ENCODE measurements at places on chromosomes 5 and 9.

GRCh38 chr5:81435023-81435422 lies 41.1 kb upstream of the ACOT12 start:
- DNase-seq: no peak

- DNase-seq: no peak
These were observed 132.0 kb upstream of the FAM120A start for GRCh38 chr9:93319301-93319991.

GRCh38 chr9:129752900-129753729 lies at the start of gene PTGES:
TSS of gene PTGES (minus strand) at chr9:129753042. CDS start at chr9:129753012, 30 bp downstream.
- peak; percentile 80 for DNase-seq

- no peak for DNase-seq
These were observed 170.9 kb downstream of the TMEM38B start for GRCh38 chr9:105865285-105865684.

DNA sequence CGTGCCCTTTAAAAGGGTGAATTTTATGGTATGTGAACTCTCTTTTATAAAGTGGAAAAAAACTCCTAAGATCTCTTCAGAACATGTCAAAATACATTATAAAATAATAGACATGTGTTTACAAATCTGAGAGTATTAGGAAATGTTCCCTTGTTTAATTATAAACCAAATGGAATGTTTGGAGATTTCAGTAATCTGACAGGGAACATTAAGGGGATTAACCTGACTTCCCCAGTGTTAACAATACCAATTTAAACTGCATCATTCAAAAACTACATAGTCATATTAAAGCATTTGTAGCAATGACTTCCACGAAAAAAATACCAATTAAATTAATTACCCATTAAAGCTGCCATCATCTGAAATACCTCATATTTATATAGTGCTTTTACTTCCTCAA lies 1.6 kb upstream of the OCLN start:
- no peak for DNase-seq

DNA sequence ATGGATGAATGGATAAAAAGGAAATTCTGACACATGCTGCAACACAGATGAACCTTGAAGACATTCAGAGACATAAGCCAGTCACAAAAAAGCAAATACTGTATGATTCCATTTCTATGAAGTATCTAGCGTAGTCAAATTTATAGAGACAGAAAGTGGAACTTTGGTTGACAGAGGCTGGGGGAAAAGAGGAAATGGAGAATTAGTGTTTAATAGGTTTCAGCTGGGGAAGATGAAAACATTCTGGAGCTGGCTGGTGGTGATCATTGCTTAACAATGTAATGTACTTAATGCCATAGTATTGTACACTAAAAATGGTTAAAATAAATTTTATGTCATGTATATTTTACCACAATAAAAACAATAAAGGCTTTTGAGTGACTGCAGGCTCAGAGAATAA lies 24.2 kb downstream of the PPIC start:
- DNase-seq: peak; percentile 62

GRCh38 chr9:97512966-97513560 lies 11.6 kb downstream of the TMOD1 start:
- DNase-seq: no peak

DNA sequence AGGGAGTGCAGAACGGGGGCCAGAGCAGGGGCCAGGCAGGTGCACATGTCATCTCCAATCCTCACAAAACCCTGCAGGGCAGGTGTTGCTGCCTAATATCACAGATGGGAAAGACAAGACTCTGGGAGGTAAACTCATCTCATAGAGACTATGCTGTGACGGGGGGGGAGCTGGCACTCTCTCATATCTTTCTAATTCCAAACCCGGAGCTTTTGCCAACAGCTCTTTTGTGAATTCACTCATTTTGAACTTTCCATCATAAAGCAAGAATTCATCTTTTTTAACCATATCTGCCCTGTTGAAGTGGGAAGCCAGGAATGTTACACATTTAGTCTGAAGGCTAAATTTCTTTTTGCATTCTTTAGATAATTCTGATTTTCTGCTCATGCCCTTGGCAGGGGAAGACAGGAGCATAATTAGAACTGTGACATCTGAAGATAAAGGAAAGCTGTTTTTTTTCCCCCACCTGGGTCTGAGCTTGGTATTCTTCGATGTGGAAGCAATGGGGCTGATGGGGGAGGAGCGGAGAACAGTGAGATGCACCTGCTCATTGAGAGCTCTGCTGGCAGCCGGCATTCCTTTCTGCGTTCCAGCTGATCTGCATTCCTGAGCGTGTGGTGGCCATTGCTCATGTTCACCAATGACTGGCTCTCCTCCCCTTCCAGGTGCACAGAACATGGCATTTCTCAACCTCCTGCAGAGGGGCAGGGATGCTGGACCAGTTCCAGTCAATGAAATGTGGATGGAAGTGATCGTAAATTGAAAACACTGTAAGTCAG lies 159.2 kb downstream of the NSG2 start:
- DNase-seq: no peak

DNA sequence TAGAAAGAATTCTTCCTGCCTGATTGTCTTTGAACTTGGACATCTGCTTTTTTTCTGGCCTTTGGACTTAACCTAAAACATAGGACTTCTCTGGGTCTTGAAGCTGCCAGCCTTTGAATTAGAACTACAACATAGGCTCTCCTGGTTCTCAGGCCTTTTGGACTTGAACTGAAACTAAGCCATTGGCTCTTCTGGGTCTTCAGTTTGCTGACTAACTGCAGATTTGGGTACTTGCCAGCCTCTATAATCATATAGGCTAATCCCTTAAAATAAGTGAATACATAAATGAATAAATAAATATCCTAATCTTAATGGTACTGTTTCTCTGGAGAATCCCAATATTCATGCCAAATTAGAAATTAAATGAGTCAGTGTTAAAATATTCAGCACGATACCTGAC lies 473.4 kb upstream of the PAPPA start:
- DNase-seq: peak; percentile 29

DNA sequence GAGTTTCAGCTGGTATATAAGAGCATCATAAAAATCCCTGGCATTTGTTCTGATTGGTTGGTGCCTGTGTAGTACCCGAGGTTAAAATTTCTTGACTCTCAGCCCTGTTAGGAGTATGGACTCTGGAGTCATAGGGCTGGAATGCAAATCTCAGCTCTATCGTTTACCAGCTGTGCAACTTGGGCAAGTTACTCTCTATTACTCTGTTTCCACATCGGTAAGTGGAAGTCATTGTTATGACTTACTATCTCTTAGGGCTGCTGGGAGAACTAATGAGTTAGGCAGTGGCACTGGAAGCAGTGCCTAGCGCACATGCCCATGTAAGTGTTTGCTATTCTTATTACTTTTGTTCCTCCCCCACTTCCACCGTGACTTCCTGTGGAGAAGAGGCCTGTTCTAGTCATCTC lies 141.6 kb downstream of the BOD1 start:
- peak; percentile 67 for DNase-seq

DNA sequence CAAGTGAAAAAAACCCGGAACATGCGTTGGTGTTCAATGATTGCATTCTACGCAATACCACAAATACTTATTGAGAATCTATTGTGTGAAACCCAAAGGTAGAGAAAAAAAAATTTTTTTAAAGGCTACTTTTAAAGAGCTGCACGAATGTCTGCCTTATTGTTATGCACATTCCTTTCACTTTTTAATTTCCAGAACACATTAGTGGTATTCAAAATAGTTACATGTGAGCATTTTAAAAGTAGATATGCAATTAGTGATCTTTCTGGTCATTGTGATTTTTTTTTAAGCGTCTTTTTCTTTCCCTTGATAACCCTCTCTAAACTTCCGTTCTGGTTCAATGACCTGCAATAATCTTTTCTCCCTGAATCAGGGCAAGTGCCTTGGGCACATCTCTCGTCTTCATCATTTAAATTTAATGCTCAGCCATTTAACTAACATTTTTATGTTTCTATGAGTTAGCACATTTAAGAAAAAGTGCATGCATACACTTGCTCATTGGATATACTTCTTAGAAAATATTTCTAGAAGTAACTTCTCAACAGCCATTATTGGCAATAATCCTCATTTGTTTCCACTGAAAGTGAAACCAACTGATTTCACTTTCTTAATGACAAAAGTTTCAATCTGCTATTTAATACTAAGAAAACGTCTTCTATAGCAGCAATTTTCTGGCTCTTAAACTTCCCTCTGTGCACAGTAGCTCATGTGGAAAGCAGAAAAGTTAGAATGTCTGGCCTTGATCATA lies 80.3 kb downstream of the CDH6 start:
- DNase-seq: no peak

- no peak for DNase-seq
These were observed 6.8 kb upstream of the NTNG2 start for GRCh38 chr9:132154863-132155567.

- DNase-seq: no peak
These were observed 13.3 kb upstream of the UBE2QL1 start for GRCh38 chr5:6435356-6435755.

DNA sequence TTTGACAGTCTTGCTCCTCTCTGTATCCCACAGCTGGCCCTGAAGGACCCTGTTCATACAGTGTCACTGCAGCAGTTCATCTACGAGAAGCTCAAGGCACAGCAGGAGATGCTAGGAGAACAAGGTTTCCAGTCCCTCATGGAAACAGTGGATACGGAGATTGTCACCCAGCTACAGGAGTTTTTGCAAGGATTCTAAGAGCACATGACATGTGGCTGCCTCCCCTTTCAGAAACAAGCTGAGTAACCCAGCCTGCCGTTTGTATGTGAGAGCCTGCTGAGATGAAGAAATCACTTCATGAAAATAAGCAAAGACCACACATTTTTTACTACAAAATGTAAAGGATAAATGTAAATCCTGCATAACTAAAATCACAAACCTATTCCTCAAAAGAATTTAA lies 48.5 kb downstream of the LRRC70 start:
- DNase-seq: no peak

DNA sequence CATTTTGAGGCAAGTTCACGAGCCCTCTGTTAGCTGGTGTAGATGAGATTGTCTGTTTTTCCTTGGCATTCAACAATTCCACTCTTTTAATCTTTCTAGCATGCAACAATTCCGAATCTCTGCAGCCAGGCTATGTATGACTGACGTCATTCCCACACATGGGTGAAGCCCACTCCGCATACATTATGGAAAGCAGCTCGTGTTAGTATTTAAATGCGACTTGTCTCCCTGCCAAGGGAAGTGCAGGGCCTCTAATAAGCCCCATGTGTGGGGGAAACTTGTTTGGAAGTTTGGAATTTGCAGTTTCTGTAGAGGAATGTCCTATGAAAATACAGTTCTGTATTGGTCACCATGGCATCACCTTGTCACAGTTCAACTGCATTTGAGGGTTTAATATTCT lies 146.0 kb upstream of the FBXL7 start:
- peak; percentile 90 for DNase-seq

DNA sequence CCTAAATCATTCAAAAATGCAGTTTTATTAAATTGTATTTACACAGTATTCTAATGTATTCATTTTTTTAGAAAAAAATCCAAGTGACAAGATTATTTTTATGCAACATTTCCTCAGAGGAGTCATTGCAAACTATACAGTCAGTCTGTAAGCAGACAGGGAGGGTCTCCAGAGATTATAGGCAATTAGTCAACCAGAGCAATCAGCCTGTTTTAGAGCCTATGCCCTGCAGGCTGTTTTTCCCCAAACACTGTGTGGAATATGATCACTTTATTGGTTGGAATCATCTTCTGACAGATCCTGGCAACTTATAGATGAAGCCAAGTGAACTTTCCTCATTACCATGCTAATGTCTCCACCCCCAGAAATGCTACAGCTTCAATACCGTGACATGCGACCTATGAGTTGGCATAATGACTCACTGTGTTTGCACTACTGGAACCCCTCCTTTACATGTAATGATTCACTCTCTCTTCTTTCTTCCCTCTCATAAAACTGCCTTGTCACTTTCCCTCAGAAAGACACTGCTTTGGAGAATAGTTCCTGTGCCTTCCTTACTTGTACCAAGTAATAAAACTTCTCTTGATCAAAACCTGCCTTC lies 577.7 kb upstream of the FTMT start:
- DNase-seq: peak; percentile 91

- no peak for DNase-seq
These were observed 180.4 kb downstream of the DAB2IP start for GRCh38 chr9:121831869-121832268.

DNA sequence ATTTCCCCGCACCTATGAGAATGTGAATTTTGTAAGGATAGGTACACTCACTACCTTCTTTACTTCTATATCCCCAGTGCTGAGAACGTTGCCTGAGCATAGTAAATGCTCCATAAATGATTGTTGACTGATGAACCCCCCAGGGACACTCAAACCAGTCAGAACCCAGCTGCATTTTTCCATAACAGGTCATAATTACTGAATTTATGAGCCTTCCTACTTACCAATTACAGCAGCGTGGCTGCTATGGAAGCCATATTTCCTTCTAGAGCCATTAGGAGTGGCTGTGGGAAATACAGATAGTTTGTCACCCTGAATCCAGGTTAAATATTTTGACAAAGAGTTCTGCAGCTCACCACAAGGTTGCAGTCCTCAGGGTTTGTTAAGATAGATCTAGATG lies 135.0 kb downstream of the TAF11L14 start:
- no peak for DNase-seq

DNA sequence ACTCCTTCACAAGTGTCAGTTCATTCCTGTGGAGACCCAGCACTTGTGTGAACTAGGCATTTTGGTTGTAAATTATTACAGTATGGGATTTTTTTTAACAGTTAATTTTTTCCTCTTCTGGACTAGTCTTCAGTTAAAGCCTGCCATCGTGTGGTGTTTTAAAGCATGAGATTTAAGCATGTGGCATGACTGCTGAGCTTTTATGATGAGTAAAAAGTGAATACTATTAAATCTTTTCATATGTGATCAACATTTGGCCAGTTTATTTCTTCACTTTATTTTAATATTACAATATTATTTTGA lies 25.0 kb downstream of the LMNB1 start:
- DNase-seq: peak; percentile 53

DNA sequence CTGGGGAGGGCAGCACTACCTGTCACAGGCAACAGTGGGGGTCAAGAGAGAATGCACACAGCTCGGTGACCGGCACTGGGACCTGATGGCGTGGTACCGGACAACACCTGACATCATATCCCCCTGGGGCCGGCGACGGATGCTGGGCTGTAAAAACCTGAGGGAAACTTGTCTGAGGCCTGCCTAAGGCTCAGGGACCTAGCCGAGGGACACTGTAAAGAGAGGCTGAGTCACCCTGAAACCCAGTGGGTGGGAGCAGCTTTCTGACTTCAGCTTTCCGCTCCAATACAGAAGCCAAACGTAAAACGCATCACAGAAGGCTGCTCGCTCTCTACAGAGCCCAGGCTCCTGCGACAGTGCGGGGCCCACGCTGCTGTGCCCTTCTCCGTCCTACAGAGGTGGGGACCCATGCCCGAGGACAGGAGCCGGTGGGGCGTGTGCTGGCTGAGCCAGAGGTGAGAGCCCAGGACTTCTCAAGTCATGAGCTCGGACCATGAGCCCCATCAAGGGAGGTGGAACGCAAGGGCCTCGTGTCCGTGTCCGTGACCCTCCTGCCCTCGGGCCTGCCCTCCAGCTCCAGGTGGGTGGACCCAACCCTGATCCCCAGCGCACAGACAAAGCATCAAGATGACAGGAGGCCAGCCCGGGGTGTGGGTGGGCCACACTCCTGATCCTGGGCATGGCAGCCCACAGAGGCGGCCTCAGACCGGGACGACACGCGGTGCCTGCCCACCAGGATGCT lies 5.3 kb downstream of the RALGDS start:
- peak; percentile 52 for DNase-seq

- DNase-seq: no peak
These were observed 114.6 kb upstream of the SLC12A2 start for GRCh38 chr5:127969002-127969401.
